ENCODE measurements at places on chromosomes 1 and 21.

DNA sequence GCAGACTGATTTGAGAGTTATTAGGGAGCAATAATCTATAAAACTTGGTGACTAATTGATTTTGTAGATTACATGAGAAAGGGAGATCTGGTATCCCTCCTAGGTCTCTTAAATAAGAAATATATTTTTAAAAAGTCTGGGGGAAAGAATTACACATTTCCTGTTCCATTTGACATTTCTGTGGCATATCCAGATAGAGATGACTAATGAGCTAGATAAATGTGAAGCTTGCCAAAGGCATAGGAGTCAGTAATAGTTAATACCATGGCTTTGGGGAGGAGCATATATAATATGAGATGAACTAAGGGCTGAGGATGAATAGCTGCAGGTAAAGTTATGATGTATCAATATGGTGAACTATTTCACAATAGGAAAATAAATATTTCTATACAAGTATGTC lies 663.7 kb downstream of the PTPRC start:
- DNase-seq, result no peak

DNA sequence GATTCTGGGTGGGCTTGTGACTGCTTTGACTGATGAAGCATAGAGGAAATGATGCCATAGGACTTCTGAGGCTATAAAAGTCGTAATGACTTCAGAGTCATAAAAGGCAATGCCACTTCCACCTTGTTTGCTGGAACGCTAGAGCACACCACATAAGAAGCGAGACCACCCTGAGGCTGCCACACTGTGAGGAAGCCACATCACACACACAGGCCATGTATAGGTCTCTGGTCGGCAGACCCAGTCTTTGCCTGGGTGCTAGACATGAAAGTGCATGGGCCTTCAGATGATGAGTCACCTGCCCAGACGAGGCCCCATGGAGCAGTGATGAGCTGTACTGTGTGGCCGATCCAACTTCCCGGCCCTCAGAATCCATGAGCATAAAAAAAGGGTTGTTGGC lies 14.2 kb upstream of the KANK4 start:
- no peak for DNase-seq

GRCh38 chr21:39456665-39457064 lies 4.9 kb downstream of the SH3BGR start:
- no peak for DNase-seq

DNA sequence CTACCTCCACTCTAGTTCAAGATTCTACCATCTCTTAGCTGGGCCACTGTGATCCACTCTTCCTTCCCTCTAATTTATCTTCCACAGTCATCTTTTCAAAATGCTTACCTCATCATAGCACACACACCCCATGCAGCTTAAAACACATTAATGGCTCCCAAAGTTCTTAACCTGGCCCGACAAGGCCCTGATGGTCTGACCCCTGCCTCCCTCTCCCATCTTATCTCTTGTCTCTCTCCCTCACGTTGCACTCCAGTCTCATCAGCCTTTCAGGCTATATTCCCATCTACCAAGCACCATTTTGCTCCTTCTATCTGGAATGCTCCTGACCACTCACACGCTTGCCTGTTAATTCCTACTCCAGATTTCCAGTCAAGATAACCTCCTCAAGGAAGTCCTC lies 2.5 kb upstream of the ZBTB8A start:
- DNase-seq, result no peak

- no peak for DNase-seq
These were observed 153.0 kb downstream of the KCNJ6 start for GRCh38 chr21:37763298-37763697.

DNA sequence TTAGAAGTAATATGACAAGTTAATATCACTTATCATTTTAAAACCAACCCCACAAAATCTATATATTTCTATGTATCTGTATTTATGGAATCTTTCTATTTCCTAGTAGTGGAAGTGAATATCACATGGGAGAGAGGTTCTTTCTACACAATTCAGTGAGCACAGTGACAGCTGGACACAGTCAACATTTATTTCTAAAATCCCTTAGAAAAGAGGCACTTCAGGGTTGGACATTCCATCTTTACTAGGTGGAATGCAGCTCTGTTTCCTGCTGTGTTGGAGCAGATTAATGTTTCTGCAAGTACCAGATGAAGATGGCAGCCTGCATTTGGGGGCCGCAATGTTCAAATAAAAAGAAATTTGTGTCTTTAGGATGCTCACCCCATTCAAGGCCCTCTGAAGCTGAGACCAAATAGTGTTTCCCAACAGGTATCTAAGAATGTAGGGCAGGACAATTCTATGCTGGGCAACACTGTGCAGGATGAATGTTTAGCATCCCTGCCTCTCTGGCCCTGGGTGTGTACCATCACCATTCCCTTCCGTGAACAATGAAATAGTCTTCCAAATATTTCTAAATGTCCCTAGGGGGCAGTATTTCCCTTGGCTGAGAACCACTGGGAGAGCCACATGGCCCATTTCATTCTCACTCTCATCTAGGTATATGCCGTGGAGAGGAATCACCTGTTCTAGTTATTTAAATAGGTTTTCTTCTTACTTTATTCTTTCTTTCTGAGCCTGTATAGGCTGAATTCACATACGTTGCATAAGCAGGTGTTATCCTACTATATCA lies 394.8 kb downstream of the PRDM2 start:
- no peak for DNase-seq

GRCh38 chr1:234300096-234300495 lies 73.2 kb upstream of the COA6 start:
- DNase-seq, result no peak

- no peak for DNase-seq
These were observed 20.5 kb downstream of the MAPKAPK2 start for GRCh38 chr1:206705191-206705590.

DNA sequence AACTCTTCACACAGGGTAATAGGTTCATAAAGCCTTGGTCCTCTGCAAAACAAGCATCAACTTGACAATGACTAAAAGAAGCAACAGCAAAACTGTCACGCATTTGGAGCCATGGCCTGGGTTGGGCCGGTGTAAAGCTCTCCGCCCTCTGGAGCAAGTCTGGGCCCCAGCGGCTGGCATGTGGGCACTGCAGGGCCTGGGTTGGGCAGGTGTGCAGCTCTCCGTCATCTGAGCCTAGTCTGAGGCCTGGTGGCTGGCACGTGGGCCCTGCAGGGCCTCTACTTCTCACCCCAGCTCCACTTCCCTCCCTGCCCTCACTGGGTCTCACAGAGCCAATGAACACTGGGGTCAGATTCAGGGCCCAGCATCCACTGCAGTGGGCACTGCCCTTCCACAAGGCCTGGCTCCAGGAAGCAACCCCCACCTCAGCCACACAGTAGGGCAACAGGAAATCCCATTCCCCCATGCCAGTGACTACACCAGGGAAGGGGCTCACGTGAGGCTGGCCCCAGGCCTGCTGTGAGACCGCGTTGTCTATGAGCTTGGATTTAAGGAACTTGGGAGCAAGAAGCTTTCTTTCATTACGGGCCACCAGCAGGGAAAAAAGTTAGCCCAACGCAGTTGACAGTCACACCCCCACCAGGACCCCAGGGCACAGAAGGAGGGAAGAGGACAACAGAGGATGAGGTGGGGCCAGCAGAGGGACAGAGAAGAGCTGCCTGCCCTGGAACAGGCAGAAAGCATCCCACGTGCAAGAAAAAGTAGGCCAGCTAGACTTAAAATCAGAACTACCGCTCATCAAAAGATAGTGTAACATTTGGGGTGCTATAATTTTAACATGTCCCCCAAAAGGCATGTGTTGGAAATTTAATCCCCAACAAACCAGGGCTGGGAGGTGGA lies 52.7 kb downstream of the NPHP4 start:
- no peak for DNase-seq

DNA sequence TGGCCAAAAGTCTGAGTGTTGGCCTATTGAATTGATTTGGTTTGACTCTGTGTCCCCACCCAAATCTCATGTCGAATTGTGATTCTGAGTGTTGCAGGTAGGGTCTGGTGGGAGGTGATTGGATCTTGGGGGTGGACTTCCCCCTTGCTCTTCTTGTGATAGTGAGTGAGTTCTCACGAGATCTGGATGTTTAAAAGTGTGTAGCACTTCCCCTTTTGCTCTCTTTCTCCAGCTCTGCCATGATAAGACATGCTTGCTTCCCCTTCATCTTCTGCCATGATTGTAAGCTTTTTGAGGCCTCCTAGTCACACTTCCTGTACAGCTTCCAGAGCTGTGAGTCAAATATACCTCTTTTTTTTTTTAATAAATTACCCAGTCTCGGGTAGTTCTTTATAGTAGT lies 297.1 kb upstream of the ZRANB2 start:
- no peak for DNase-seq

DNA sequence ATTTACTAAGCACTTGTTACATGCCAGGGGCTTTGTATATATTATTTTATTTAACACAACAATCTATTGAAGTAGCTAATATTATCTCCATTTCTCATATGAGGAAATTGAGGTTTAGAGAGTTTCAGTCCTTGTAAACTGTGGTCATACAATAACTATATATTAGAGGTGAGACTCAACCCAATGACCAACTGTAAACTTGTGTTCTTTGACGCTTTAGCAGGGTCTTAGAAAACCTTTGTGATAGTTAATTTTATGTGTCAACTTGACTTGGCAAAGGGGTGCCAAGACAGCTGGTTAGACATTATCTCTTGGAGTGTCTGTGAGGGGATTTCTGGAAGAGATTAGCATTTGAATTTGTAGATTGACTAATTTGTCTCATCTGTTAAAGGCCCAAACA lies 252.4 kb upstream of the B3GALT2 start:
- no peak for DNase-seq

DNA sequence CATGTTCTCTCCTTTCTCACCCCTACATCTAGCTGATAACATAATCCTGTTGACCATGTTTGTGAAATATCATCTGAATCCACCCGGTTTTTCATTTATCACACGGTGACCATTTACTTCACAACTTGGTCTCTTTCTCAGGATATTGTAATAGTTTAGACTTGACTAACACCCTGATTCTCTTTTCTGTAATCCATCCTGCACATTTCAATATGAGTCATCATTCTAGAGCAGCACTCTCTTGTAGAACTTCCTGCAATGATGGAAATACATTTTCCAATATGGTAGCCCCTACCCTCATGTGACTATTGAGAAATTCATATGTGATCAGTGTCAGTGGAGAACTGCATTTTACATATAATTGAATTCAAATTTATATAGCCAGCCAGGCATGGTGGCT lies 2.3 kb upstream of the JAM2 start:
- no peak for DNase-seq

- DNase-seq, result no peak
These were observed 184.0 kb upstream of the C1orf87 start for GRCh38 chr1:60257531-60257930.

DNA sequence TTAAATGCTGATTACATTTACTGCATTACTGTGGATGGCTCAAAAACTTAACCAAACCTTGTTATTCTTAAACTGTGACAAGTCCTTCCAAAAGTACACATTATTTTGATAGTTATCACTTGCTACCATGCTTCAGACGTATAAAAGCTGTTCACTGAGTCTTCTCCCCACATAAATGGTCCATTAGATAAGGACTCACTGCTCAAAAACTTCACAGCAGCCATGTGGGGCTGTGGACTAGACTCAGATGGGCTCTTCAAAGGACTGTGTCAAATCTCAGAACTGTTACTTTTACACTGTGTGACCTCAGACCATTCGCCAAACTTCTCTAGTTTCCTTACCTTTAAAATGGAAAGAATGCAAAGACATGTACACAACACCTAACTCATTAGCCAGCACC lies 11.6 kb downstream of the SCAF4 start:
- no peak for DNase-seq

DNA sequence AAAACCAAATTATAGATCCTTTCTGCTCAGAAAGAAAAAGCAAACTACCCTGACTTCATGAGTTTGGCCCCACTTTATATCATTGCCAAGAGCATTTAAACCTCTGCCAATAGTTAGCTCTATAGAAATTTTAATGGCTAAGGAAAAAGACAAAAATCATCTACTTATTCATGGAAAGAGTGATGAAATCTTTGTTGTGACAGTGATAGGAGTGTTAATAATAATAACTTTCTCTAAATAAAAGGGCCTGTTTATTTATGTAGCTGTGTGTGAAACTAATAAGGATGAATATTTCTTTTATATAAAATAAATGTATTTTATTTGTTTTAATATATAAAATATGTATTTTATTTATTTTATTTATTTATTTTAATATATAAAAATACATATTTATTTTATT lies 6.4 kb downstream of the CHODL start:
- no peak for DNase-seq

GRCh38 chr1:66685670-66686069 lies 66.6 kb upstream of the DYNLT5 start:
- DNase-seq, result no peak

DNA sequence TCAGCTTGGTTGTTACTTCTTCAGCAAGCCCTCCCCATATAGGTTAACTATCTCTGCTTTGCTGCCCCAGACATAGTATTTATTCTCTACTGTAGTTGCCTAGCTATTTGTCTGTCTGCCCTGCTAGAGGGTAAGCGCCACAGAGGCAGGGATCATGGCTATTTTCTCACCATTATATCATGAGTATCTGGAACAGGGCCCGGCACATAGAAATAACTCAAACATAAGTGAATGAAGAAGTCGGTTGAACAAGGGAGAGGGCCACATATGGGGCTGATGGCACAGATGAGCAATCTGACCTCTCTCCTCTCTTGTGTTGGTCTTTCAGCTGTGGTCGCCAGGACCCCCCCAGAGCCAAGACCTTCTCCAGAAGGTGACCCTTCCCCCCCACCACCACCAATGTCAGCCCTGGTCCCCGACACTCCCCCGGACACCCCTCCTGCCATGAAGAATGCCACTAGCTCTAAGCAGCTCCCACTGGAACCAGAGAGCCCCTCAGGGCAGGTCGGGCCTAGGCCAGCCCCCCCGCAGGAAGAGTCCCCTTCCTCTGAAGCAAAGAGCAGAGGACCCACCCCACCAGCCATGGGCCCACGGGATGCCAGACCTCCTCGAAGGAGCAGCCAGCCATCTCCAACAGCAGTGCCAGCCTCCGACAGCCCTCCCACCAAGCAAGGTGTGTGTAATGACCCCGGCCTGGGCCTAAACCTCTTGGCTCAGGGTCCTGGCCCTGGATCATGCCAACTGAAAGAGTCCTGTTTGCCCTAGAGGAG lies 14.9 kb downstream of the MAP7D1 start:
- no peak for DNase-seq

DNA sequence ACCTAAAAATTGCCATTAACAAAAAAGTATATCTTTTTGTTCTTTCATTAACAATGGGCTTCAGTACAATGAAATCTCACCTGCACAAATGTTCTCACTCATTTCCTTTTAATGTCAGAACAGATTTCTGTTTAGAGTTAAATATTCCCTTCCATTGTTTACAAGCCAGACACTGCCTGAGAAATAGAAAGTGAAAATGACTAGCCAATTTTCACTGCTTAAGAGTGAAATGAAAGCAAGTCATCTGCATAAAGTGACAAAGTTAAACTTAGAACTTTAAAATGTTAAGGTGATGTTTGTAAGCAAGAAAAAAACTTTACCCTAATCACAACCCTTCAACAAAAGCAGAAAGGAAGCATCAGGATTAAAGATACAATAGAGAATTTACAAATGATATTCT lies 27.5 kb downstream of the COA6 start:
- DNase-seq, result no peak
